ENCODE measurements at places on chromosomes 16 and 17. TPM values are rescaled to one million over a fixed set of nuclear protein-coding genes. Genes with fewer than 3 reads are reported as not detected.

GRCh38 chr17:10053782-10054540 is 144.4 kb downstream of the GAS7 start:
- no peak for DNase-seq

DNA sequence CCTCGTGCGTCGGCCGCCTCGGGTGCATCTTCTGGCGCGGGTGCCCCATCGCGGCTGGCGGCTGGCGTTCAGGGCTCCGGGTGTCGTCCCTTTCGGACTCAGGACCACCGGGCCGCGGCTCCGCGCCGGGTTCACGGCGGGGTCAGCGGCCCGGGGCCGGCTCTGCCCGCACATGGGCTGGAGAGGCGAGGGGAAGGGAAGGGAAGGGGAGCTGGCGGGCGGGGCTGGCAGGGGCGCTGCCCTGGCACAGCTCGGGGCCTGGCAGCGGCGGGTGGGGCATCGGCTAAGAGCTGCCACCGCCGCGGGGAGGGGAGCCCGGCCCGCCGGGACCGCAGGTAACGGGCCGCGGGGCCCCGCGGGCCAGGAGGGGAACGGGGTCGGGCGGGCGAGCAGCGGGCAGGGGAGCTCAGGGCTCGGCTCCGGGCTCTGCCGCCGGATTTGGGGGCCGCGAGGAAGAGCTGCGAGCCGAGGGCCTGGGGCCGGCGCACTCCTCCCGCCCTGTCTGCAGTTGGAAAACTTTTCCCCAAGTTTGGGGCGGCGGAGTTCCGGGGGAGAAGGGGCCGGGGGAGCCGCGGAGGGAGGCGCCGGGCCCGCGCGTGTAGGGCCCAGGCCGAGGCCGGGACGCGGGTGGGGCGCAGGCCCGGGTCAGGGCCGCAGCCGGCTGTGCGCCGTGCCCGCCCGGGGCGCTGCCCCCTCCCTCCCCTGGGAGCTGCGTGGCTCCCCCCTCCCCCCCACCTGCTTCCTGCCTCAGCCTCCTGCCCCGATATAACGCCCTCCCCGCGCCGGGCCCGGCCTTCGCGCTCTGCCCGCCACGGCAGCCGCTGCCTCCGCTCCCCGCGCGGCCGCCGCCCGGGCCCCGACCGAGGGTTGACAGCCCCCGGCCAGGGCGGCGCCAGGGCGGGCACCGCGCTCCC is 646 bp downstream of the HIC1 start:
- no peak for DNase-seq

DNA sequence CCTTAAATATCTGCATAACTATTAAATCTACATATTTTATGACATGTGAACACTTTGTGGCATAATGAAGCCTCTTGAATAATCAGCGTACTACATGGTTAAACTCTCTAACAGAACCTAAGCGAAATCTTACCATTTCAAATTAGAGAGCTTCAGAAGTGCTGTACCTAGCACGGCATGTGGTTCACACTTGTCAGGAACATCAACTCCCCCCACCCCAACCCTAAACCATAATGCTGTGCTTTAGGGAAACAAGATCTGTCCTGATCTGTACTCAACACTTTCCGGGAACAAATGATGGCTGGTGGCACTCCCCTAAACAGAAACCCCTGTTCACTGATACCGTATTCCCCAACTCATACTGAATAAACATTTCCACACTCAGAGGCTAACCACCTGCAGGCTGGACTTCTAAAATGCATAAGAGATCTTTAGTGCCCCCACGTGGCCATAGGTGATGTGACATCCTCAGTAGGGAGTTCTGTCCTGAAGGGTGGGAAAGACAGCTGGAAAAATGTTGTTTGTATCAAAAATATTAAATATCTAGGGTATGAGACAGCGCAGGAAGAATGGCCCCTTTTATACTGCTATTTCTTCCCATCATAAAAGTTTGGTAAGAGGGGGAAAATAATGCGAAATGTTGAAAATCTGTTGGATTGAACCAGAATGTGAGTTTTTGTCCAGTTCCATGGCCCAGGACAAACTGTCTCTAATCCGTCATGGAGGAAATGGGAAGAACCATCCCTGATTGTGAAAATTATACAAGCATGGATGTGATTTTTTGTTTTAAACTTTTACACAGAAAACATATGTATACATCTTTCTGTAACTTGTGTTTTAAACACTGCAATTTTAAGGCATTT is 88.6 kb downstream of the USP31 start:
- peak; percentile 49 for DNase-seq

TP53TG3C gene
- polyA plus RNA-seq: not detected

C17orf50 gene
- polyA plus RNA-seq: not detected

CLDN6 gene
- polyA plus RNA-seq: not detected
